ENCODE measurements at places on chromosomes 5 and 9.

DNA sequence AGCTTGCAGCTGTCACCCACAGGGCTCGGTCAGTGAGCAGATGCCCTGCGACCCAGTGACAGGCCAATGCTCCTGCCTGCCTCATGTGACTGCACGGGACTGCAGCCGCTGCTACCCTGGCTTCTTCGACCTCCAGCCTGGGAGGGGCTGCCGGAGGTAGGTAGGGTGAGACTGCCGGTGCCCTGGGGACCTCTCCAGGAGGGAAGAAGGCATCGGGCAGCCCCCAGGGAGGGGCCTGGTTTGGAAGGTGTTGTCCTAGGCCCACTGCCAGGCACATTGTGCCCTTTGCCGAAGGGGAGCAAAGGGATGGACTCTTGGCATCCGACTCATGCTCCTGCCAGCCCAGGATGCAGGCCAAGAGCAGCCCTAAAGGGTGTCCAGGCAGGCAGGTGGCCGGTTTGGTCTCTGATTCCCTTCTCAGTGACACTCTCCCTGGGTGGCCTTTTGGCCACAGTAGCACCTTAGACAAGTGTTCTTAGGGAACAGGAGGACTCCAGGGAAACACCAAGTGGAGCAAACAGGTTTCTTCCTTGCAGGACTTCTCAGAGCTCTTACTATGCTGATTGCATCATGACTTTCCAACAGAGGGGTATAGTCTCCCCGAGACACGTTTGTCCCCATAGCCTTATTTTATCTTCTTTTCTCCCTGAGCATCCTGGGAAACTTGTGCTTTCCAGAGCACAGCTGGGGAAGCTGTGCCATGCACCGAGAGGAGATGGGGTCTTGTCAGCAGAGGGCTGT is 28.1 kb upstream of the AIF1L start:
- no peak for DNase-seq

DNA sequence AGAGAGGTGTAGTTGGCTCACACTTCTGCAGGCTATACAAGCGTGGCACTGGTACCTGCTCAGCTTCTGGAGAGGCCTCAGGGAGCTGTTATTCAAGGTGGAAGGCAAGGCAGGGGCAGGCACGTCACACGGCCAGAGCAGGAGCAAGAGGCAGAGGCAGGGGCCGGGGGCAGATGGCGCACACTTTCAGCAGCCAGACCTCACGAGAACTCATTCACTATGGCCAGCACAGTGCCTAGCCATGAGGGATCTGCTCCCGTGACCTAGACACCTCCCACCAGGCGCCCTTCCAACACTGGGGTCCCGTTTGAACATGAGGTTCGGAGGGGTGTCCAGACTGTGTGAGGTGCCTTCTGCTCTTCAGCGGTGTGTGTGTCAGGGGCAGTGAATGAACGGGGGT is 71.0 kb upstream of the FCN1 start:
- no peak for DNase-seq

DNA sequence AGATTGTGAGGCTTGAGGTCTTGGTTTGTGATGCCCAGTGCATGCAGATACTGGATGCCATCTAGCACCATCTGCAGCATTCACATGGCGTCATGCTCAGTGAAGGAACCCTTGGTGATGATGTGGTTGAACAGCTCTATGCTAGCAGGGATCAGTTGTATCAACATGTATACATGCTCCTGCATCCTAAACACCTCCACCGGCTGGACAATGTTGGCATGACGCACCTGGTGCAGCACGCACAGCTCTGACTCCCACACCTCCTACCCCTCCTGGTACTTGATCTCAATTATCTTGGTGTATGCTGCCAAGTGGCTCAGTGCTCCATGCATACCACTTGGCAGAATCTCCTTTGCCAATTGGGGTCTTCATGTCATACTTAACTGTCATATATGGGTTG is 49.1 kb downstream of the MTREX start:
- DNase-seq, result no peak

- DNase-seq, result no peak
Observed at GRCh38 chr5:113039934-113040285, 63.3 kb downstream of the DCP2 start.

DNA sequence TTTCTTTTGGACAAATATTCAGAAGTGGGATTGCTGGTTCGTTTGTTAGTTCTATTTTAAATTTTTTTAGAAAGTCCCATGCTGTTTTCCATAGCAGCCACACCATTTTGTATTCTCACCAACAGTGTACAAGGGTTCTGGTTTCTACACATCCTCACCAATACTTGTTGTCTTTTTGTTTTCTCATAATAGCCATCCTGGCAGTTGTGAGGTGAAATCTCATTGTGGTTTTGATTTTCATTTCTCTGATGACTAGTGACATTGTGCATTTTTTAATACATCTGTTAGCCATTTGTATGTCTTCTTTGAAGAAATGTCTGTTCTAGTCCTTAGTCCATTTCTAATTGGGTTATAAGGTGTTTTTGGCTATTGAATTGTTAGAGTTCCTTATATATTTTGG is 214.3 kb downstream of the ARRDC3 start:
- no peak for DNase-seq

- DNase-seq, result no peak
Observed at GRCh38 chr5:172777881-172778814, 7.2 kb upstream of the DUSP1 start.

- no peak for DNase-seq
Observed at GRCh38 chr5:44225231-44226160, 163.7 kb downstream of the FGF10 start.

DNA sequence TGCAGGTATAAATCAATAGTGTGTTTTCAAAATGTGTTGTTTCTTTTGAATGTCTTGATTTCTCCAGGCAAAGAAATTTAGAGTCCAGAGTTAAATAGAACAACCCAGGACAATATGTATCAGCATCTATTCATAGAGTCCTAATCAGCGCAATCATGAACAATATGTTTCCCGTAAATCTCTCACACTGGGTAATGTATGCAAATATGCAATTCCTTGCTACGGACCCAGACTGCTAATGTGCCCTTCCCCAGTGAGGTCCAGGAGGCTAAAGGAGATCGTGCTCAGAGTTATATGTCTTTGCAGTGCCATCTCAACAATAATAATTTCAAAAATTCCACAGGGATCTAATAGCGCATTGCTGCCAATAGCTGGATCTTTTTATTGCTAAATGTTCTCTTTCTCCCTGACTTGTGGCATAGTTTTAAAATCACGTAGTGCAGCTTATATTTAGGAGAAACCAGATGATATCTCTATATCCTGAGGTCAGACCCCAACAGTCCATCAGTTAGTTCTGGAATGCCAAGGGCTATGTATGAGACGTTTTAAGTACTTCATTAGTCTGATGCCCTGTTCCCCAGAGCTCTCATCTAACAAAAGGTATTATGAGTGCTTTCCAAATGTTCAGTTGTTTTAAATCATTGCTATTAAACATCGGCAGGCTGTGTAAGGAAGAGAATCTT is 145.1 kb downstream of the MARCHF11 start:
- DNase-seq, result no peak

GRCh38 chr5:107090506-107090905 is 580.2 kb downstream of the EFNA5 start:
- DNase-seq, result no peak

GRCh38 chr5:170247363-170247762 is 14.6 kb downstream of the C5orf58 start:
- no peak for DNase-seq

GRCh38 chr5:150627731-150628545 is 12.5 kb upstream of the SYNPO start:
- DNase-seq, result no peak

- peak; percentile 88 for DNase-seq
Observed at GRCh38 chr9:20209391-20210340, 412.6 kb downstream of the MLLT3 start.

- DNase-seq, result no peak
Observed at GRCh38 chr5:139076111-139076510, 122.1 kb downstream of the SIL1 start.

DNA sequence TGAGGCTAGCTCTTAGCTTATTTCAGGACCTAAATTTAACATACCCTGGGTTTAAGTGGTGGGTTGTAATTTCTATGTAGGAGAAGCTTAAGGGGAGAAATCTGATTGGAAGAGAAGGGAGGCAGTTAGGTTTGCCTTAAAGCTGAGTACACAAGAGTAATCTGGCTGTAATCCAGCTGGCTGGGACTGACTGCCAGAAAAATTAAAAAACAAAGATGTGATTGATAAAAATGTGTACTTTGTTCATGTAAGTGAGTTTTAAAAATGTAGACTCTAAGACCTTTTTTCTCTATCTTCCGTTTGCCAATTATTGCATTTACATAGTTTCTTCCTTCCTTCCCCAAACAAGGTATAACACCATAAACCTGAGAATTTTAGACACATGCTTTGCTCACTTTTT is 17.5 kb upstream of the MSMP start:
- DNase-seq, result no peak

- no peak for DNase-seq
Observed at GRCh38 chr5:153630546-153630945, 140.1 kb downstream of the GRIA1 start.

DNA sequence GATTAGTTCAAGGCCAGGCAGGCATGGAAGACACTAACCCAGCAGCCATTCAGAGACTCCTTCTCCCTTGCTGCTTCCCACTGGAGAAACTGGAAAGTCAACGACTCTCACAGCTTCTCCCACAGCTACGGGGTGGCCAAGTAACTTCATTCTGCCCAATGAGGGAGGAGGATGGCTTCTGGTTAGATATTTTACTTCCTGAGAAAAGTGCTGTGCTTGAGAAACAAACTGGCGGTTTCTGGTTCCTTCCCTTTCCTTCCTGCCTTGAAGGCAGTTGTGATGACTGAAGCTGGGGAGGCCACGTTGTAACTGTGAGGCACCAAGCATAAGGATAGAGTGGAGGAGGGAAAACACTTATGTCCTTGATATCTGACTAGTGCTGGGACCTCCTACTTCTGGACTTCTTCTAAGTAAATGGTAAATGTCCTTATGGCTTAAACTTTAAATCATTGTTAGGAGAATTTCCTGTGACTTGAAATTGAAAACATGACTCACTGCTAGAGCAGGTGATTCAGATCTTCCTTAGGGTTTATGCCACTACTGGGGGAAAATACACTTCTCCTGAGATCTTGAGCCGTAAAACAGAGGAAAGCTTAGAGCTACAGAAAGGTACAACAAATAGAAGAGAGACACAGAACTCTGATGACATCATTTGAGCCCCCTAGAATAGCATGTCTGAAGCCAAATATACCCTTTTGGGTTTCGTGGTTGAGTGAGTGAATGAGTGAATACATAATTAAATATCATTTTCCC is 3.1 kb upstream of the GNPDA1 start:
- peak; percentile 66 for DNase-seq

DNA sequence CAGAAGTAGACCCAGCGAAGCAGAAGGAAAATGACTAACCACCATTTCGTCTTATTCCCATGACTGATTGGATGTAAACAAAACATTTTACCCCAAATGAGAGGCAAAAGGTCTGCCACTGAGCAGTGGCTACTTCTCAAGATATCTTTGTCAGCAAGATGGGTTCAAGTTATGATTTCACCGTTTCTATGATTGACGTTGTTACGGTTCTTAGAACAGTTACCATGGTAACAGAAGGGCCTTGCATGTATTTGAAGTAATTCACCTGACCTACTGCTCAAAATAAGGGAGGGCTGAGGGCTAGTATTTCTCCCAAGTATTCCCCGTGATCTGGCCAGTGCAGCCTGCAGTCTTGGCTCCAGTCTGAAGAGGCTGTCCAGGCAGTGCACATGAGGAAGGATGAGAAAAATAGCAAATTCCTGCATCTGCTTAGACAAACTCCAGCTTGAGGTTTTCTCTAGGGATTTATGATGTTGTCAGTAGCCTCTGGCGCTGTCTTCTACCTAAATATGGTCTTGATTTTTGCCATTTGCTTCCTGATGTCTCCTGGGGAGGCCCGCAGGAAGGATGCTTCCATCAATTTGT is 372.7 kb downstream of the TMEM38B start:
- DNase-seq, result no peak

DNA sequence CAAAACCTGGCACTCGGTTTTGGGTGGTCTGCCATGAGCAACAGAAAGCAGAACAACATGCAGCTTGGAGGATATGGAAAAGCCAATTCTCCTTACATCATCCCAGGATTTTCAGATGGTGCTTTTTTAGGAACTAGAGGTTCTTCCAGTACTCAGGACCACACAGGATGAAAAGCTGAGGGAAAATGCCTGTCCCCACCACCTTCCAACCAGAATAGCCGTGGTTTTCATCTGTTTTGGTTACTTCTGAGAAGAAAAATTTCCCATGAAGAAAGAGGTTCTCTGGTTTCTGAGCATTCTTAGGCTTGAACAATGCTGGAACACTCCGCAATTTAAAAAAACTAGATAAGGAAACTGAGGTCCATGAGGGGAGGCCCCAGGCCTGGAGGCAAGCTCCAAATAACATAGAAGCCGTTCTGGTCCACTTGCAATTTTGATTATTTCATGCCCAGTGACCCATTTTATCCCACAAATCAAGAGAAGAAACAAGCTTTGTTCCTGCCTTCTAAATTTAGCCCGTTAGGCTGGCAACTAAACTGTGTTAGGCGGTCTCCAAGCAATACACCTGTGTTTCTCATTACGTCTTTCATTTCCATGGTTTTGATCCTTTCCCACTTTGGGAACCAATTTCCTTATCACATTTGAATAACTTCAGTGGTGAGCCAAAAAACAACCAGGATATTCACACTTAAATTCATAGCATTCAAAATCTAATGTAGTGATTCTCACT is 79.2 kb upstream of the SPIN1 start:
- no peak for DNase-seq

- DNase-seq, result no peak
Observed at GRCh38 chr5:143679777-143680176, 132.2 kb upstream of the HMHB1 start.

DNA sequence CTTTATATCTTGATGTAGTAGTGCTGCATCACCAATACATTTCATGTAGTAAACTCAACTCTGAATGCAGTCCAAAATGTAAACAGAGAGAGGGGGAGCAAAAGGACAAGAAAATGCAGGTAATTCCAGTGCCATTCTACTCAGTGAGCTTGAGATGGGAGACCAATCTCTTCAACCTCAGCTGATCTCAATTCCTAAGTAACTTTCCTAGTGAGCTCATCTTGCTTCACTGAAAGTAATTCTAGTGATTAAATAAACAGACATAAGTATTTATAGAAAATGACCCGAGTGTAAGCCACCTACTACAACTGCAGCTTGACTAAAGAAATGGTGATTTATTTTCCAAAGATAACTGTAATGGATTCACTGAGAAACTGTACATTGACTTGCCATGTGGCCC is 424.5 kb downstream of the DMRT2 start:
- DNase-seq, result no peak

DNA sequence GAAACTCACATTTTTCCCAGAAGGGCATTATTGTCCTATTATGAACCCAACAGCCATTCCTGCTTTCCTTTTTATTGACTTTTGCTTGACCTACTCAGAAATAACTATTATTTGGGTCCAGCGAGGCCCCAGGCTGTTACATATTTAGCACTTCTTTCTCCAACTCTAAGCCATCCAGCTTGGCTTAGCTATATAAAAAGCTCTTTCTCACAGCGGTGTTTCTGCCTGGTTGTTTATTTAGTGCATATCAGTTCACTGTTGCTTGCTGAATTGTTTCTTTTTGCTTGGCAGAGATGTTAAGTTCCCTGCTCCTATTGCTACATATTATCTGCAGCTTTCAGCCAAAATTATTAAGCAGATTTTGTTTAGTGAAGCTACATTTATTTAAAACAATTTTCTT is 1156.8 kb upstream of the SEMA6A start:
- no peak for DNase-seq

Data from activated CD4-positive, alpha-beta T cell treated with anti-CD3 and anti-CD28 coated beads, Interleukin-2, amount 10 ng/mL, durations not matched to agents 7 days and 5 days (primary cell).